ENCODE measurements at places on chromosomes 4 and X. TPM values are rescaled to one million over a fixed set of nuclear protein-coding genes. Genes with fewer than 3 reads are reported as not detected.

CYP4V2 gene
- 2.9 TPM for total RNA-seq

PPARGC1A gene
- total RNA-seq, result 0.06 TPM

DUX4 gene
- not detected for total RNA-seq

CT45A5 gene
- total RNA-seq, result 0.26 TPM

TSPAN5 gene
- 12.7 TPM for total RNA-seq

COL4A6 gene
- 15.5 TPM for total RNA-seq

EXOSC9 gene
- 34.8 TPM for total RNA-seq

KIT gene
- not detected for total RNA-seq

ITIH6 gene
- not detected for total RNA-seq

KLHL4 gene
- 3.5 TPM for total RNA-seq

PHEX gene
- 0.34 TPM for total RNA-seq

PDCL2 gene
- total RNA-seq, result not detected

MAP7D2 gene
- total RNA-seq, result 6.1 TPM

TMEM185A gene
- total RNA-seq, result 29.9 TPM

MAGEE1 gene
- 4.9 TPM for total RNA-seq

ENPEP gene
- total RNA-seq, result 0.07 TPM

HTRA3 gene
- 14.4 TPM for total RNA-seq

USP17L20 gene
- total RNA-seq, result not detected

TLR1 gene
- 0.67 TPM for total RNA-seq

TMSB15B gene
- total RNA-seq, result 4.9 TPM

NUP62CL gene
- 16.3 TPM for total RNA-seq

STARD8 gene
- 1.8 TPM for total RNA-seq

KIF4A gene
- 24.2 TPM for total RNA-seq

TRAM1L1 gene
- 0.32 TPM for total RNA-seq

TBC1D1 gene
- 25.5 TPM for total RNA-seq

SLC4A4 gene
- total RNA-seq, result 2.8 TPM

SLIT2 gene
- 0.07 TPM for total RNA-seq

LGI2 gene
- 0.25 TPM for total RNA-seq

KCNE5 gene
- total RNA-seq, result 0.14 TPM

SLC6A14 gene
- not detected for total RNA-seq

FHIP1A gene
- 0.17 TPM for total RNA-seq

CLDN22 gene
- not detected for total RNA-seq

DUSP9 gene
- 1.4 TPM for total RNA-seq

MTTP gene
- not detected for total RNA-seq

PF4V1 gene
- total RNA-seq, result not detected

FRMPD3 gene
- total RNA-seq, result 0.10 TPM

SYN1 gene
- 0.31 TPM for total RNA-seq

MAGEE2 gene
- total RNA-seq, result not detected

S100G gene
- not detected for total RNA-seq

LONRF3 gene
- total RNA-seq, result 3.5 TPM

VEGFD gene
- total RNA-seq, result 0.23 TPM

GALNTL6 gene
- 0.10 TPM for total RNA-seq

FGF5 gene
- 0.34 TPM for total RNA-seq

SOWAHB gene
- total RNA-seq, result 0.06 TPM

SMIM10L2A gene
- 0.19 TPM for total RNA-seq

GRIA3 gene
- total RNA-seq, result not detected

NPY5R gene
- total RNA-seq, result not detected

RAB33A gene
- total RNA-seq, result 0.21 TPM

FABP2 gene
- total RNA-seq, result not detected

TMPRSS11D gene
- not detected for total RNA-seq

CSAG3 gene
- not detected for total RNA-seq

GPRASP2 gene
- total RNA-seq, result 6.7 TPM

TGIF2LX gene
- total RNA-seq, result not detected

SASH3 gene
- not detected for total RNA-seq

CTAG2 gene
- not detected for total RNA-seq

SPANXN3 gene
- total RNA-seq, result not detected

PCDH11X gene
- not detected for total RNA-seq
